ENCODE measurements at places on chromosomes 7 and 10. TPM values are rescaled to one million over a fixed set of nuclear protein-coding genes. Genes with fewer than 3 reads are reported as not detected.

- peak; percentile 87 for DNase-seq
Measured at GRCh38 chr10:28668363-28669226, 8.7 kb upstream of the BAMBI start.

The PAX4 gene
- not detected for total RNA-seq

The CHN2 gene
- total RNA-seq = 0.64 TPM

DNA sequence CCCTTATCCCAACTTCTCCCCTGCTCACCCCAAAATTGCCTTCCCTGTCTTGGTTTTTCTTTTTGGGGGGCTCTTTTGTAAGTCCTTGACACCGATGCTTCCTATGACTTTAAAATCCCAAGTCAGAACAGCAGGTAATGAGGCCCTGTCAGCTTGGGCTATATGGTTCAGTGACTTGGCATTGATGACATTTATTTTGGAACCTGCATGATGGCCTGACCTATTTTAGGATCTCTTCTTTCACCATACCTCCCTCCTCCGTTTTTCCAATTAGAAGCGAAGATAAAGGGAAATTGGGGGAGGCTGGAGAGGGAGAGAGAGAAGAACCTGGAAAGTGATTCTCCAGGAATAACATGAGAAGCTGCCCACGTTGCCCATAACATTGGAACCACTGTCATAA lies 424.9 kb upstream of the AUTS2 start:
- DNase-seq = no peak

DNA sequence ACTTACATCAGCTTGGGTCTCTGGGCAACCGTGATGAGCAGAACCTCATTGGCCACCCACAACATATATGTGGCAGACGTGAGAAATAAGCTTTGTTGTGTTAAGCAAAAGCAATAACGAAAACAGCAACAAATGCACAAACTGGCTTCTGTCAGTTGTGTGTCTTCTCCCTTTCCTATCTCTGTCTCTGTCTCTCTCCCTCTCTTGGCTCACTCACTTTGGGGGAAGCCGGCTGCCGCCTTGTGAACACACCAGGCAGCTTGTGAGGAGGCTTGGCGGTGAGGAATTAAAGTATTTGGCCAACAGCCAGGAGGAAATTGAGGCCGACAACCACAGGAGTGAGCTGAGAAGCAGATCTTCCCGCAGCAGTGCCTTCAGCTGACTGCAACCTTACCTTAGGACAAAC lies 21.9 kb upstream of the CDCA7L start:
- DNase-seq = no peak

DNA sequence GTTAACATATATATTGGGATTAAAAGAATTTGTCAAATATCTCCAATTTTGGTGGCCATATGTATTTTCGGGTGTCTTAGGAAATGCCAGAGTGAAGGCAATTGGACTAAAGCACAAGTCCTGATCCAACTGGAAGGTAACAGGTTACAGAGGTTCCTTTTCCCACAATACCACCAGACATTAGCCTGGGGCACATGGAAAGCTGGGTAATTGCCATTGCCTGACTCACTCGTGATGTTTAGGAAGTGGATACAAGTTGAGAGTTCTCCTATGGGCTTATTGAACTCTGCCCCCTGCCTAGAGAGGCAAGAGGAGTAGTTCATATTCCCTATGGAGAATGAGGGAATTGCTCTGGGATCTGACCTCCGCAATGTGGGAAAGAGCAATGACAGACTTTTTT lies 5.7 kb downstream of the DNAH11 start:
- DNase-seq = no peak

GRCh38 chr10:99905971-99906370 lies 103.8 kb downstream of the DNMBP start:
- no peak for DNase-seq

The MCM10 gene
- total RNA-seq = 3.7 TPM

GRCh38 chr7:143255564-143255963 lies 7.7 kb upstream of the GSTK1 start:
- DNase-seq = no peak

The HUS1 gene
- 33.9 TPM for total RNA-seq

DNA sequence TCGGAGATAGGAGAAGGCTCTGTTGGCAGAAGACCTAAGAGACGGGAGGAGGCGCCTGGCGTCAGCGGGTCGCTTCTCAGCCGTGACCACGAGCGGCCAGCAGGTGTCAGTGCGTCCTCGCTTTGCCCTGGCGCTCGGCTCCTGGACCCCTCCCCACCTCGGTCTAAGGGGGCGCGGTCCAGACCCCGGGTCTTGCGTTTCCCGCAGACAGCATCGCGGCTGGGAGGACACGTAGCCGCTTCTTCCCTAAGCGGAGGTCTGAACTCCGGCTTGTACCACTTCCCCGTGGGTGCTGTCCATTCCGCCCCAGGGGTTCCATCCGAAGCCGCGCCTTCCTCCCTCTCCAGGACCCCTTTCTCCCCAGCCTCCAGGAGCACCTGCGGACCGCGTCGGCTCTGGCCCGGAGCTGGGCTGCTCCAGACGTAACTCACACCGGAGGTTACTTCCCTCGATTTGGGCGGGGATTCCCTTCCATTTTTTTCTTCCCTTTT lies 593 bp upstream of the ADRA2A start:
- DNase-seq = peak; percentile 87
